ENCODE measurements at places on chromosomes 11 and 22.

- DNase-seq = no peak
Observed at GRCh38 chr22:17675584-17675983, 37.0 kb downstream of the BCL2L13 start.

DNA sequence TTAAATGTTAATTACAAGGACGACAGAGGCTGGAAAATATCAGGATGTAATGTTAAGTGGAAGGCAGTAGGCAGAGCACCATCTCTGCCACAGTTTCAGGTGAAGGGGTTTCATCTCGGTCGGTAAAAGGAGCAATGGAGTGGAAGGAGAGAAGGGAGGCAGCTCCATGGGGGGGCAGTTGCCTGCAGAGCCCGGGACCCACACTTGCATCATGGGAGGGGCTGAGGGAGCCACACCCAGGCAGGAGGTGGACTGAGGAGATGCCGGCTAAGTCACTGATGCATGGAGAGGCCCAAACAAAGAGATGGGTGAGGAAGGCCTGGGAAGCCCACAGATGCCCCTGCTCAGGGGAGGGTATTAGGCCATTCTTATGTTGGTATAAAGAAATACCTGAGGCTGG lies 1470.9 kb downstream of the BRD1 start:
- no peak for DNase-seq

- DNase-seq = no peak
Observed at GRCh38 chr11:107457205-107457557, 444 bp downstream of the CWF19L2 start.

DNA sequence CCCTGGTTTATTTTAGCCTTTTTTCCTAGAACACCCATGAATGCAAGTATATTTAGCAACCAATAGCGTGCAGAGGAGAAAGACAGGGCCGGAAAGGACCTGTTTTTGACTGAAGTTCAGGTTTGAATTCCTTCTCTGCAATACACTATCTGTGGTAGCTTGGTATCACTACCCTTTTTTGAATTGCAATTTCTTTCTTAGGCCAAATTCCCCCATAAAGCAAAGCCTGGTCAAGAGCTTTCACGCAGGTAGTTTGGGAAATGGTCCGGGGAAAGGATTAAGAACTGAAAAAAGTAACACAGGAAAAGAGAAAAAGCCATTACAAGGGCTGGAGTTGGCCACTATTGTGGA lies 38.8 kb upstream of the PAMR1 start:
- DNase-seq = no peak

- DNase-seq = no peak
Observed at GRCh38 chr11:128827191-128827893, 39.8 kb downstream of the KCNJ1 start.

DNA sequence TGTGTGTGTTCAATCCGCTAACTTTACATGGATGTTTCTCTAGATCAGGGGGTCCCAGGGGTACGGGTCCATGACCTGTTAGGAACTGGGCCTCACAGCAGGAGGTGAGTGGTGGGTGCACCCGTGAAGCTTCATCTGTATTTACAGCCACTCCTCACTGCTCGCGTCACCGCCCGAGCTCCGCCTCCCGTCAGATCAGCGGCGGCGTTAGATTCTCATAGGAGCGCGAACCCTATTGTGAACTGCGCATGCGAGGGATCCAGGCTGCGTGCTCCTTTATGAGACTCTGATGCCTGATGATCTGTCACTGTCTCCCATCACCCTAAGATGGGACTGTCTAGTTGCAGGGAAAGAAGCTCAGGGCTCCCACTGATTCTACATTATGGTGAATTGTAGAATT lies 31.9 kb downstream of the MRGPRD start:
- DNase-seq = no peak

DNA sequence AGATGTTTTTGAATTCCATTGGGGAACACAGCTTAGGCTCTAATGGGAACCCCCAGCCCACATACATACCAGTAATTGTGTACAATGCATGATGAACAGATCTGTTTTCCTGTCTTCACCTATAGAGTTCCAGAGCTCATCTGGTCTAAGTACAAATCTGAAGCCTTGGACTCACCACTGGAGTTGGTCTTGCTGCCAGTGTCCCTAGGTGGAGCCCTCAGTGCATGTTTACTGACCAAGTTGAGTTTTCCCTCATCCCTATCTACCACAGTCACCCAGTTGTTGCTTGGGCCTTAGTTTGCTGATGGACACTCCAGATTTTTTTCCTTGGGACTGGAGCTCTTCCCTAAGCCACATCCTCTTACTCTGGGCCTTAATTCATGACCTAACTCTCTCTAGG lies 159.2 kb upstream of the DDI1 start:
- DNase-seq = no peak

All from T-cell (primary cell).